Epithelial cell of esophagus (primary cell): ENCODE measurements at places on chromosomes 16 and 17.

- DNase-seq: no peak
Measured at GRCh38 chr17:73182616-73183310, 10.1 kb upstream of the COG1 start.

DNA sequence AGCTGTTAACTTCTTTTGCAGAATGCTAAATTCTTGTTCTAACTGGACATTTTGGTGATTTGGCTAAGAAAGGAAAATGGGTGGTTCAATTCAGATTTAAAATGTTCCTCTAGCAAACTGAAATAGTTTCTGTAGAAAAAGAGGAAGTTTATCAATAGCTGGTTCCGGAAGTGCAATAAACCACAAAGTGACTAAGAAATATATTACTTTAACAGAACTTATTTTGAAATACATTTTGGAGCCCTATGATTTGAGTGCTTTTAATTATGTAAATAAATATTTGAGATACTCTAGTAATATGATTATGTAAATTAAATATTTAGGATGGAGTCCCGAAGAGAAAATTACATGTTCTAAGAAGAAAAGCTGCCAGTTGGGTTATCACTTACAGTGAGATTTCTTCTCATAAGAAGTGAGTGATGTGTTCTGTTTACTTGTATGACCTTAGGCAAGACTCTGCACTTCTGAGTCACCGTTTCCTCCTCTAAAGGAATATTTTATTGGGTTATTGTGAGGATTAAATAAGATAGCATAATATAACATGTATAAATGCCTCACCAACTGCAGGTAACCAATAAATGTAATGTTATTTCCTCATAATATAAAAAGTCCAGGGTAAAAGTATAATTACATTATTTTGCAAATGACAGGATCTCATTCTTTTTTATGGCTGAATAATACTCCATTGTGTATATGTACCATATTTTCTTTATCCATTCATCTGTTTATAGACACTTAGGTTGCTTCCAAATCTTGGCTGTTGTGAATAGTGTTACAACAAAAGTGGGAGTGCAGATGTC is at the start of gene EVI2B:
Gene EVI2B, minus strand, starts transcription at position 73 of the 800 bp plus-strand sequence. CDS start 8,445 bp downstream, outside the sequence.
- DNase-seq: peak; percentile 87

DNA sequence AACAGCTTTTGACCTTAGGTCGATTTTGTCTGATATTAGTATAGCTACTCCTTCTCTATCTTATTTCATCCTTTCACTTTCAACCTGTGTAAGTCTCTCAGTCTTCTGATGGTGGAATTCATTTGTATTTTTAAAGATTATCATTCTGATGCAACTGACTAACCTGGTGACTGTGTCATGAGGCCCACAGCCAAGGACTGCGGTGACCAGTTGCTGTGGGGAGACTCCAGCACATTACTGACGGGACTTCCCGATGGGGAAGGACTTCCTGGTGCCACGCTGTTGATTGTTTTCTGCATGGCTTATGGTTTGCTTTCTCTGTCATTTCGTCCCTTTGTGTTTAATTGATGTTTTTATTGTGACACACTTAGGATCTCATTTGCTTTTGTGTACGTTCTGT is 34.2 kb downstream of the RMI2 start:
- no peak for DNase-seq

DNA sequence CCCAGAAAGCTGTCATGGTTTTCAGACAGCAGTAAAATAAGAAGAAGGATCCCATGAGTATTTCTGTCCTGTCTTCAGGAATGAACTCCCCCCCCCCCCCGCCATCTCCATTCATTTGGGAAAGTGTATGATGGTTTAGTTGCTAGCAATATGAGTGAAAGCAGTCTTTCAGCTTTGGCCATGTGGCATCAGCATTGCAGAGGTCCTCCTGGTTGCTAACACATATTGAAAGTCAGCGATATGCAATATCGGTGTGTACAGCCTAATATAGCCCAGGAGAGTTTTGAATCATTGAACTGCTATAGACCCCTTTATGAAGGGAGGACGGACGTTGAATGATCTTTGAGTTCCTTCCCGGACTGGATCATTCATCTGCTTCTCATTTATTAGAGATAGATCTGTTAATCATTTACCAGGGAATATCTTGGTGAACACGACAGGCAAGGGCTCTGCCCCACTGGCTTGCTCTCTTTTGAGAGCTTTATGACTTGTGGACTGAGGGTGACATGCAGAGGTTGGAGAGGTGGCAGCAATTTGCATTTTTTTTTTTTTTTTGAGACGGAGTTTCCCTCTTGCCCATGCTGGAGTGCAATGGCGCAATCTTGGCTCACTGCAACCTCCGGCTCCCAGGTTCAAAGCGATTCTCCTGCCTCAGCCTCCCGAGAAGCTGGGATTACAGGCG is 25.2 kb downstream of the DEF8 start:
- no peak for DNase-seq

GRCh38 chr16:50539053-50539695 is 9.0 kb upstream of the NKD1 start:
- DNase-seq: no peak

DNA sequence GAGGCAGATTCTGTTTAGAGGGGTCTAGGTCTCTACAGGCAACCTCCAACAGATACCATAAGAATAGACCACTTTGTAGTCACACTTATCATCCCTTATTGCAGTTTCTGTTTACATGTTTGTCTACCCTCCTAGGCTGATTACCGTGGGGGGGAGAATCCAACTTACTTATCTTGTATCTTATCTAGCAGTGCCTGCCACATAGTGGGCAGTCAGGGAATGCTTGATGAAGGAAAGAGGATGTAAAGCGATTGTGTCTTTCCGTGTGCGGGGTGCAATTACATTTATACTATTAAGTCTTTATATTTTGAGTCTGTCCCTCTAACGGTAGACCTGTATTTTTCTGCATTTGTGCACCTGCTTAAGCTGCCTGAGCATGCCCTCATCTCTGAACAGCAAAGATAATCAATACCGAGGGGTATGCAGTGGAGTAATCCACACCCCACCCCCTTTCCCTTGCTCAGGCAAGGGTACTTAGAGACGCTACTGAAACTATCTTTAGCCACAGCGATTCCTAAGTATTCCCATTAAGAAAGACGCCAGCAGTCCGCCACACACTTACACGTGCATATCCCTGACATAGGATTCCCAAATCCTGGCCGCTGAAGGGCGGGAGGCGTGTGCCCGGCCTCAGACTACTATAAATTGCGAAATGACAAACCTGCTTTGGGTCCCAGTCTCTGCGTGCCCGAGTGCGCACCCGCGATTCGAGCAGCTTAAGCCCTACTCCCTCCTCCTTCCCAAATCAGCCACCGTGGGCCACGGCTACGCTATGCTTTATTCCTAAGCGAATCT is 635 bp upstream of the AATF start:
- no peak for DNase-seq

GRCh38 chr17:58487589-58488427 is at the start of gene HSF5:
TSS of gene HSF5 (minus strand) at chr17:58488408. CDS start at chr17:58488274, 134 bp downstream.
- DNase-seq: peak; percentile 19

GRCh38 chr17:15651583-15652110 is 32.1 kb upstream of the FBXW10B start:
- DNase-seq: peak; percentile 100

- no peak for DNase-seq
Measured at GRCh38 chr16:59087641-59088040, 353.5 kb upstream of the GOT2 start.

- no peak for DNase-seq
Measured at GRCh38 chr17:48605409-48605919, 678 bp upstream of the HOXB6 start.

DNA sequence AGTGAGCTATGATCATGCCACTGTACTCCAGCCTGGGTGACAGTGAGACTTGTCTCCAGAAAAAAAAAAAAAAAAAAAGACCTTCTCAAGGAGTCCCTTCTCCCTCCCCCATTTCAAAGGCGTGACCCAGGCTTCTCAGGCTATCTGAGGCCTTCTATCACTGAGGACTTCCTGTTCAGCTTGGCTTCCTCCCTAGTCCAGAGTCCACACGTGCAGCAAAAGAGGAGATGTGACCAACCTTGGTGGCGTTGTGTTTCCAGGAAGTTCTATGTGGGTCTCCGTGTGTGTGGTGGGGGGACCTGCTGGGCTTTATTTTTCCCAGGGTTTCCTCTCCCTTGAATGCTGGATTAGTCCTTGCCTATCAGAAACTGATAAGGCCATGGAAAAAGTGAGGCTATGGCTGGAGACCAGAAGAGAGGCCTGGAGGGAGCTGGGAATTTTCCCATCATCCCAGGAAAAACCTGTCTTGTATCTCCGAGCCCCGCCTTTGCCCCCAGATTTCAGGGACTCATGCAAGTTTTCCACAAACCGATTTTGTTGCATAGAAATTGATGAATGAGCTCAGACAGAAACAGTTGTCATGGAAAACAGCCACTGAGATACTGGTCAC is 148.1 kb downstream of the SALL1 start:
- DNase-seq: no peak

GRCh38 chr16:73337373-73338296 is 289.7 kb upstream of the ZFHX3 start:
- DNase-seq: no peak

DNA sequence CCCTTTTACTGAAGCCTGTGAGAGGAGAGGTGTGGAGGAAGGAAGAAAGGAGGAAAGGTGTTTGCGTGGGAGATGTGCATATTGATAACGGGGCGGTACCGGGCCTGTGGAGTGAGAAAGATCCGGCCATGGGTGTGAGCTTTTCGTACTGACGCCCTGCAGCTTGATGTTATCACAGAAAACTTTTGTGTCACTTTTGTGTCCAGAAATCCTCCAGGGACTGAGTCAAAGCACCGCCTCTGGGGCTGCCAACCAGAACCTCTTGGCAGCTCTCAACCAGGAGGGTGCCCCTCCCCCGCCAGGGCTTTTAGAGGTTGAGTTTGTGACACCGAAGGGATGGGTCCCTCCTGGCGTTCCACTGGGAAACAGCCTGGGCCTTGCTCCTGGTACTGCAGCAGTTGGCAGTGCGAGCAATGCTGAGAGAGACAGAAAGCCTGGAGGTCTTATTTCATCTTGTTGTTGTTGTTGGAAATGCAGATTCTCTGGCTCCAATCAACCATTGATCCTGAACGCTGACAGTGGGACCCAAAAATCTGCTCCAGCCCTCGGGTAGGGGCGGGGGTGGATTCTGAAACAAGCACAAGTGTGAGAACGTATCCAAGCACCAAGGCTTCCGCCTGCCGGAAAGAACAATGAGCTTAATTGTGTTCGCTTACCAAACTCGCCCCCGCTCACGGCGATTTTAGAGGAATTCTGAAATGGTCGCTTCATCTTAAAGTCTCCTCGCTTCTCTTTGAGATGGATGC is 65.0 kb downstream of the CRISPLD2 start:
- peak; percentile 30 for DNase-seq

DNA sequence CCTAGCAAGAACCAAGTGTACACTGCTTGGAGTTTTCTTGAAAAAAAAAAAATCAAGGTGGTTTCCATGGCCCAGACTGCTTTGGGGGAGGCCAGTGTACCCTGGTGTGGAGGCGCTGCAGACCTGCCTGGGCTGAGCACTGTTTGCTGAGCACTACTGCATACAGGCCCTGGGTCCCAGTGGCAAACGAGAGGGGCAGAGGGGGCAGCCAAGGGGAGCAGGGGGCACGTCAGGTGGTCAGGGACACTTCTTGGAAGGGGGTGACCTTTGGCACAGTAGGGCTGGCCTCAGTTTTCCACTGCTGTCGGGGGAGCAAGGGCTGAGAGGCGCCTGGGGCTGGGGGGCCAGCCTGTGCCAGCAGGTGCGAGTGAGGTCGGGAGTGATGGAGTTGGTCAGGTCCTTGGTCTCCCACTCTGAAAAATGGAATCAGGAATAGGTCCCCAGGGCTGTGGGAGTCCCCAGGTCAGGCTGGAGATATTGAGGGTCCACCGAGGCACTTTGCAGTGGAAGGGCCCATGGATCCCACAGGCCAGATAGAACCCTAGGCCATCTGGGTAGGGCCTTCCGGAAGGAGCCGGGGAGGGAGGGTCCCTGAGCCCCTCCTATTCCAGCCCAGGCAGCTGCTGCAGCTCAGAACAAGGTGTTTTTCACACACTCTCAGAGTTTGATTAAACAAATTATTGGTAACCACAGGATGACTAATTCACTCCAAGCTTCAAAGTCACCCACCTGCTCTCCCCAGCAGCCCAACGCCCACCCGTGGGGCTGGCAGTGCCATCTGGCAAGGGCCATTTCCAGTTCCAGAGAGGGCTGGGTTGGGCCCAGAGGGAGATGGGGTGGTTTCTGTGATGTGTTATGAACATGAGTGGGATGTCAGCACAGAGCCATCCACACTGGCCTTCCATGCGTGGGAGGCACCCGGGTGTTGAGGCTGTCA is 3.5 kb downstream of the ZFPM1 start:
- no peak for DNase-seq

GRCh38 chr16:8863594-8864424 is 5.0 kb downstream of the CARHSP1 start:
- DNase-seq: peak; percentile 66

DNA sequence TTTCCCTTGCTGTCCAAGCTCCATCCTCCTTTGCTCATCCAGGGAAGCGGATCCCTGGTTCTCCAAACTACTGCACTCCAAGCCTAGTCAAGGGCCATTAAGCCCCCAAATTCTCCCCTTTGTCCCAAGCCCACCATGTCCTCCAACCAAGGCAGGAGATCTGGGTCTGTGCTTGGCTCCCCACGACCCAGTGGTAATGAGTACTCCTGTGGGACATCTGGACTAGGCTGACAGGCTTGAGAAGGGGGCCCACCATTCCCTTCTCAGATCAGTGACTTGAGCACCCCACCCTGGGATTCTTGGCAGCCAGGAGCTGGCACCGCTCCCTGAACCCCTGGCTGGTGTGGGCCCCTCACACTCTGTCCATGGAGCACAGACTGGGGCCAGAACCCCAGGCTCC is 17.1 kb downstream of the OSBPL7 start:
- no peak for DNase-seq

- DNase-seq: no peak
Measured at GRCh38 chr17:28390141-28390540, 15.9 kb downstream of the SLC46A1 start.

DNA sequence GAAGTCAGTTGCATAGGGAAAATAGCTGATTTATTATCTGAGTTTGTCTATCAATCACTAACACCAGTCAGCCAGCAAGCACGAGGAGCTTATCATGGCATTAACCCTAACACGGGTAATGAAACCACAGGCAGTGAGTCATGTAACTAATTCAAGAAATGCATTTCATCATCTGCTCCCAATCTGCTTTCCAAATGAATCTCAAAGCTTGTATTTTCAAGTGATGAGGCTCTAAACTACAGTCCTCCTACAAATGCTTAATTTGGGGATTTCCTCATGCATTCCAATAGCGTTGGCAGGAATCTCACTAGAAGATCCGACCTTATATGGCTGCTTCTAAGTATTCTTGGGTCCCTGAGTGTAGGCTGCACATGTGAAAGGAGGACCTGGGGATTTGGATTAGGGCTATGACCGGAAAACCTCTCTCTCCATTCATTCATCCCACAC is 118.4 kb upstream of the HSBP1 start:
- peak; percentile 95 for DNase-seq
